ENCODE measurements at places on chromosomes 5 and 9.

GRCh38 chr5:20601678-20602100 is 613.7 kb upstream of the CDH18 start:
- DNase-seq, result no peak

- DNase-seq, result no peak
Measured at GRCh38 chr5:56459394-56460194, 226.5 kb upstream of the ANKRD55 start.

GRCh38 chr9:1492156-1492555 is 442.0 kb downstream of the DMRT2 start:
- DNase-seq, result no peak

GRCh38 chr9:7121055-7121454 is 363.3 kb downstream of the KDM4C start:
- no peak for DNase-seq
